SK-N-SH treated with all-trans-retinoic acid at 6 μM for 48 hours (cell line): ENCODE measurements at places on chromosomes 1 and 21.

DNA sequence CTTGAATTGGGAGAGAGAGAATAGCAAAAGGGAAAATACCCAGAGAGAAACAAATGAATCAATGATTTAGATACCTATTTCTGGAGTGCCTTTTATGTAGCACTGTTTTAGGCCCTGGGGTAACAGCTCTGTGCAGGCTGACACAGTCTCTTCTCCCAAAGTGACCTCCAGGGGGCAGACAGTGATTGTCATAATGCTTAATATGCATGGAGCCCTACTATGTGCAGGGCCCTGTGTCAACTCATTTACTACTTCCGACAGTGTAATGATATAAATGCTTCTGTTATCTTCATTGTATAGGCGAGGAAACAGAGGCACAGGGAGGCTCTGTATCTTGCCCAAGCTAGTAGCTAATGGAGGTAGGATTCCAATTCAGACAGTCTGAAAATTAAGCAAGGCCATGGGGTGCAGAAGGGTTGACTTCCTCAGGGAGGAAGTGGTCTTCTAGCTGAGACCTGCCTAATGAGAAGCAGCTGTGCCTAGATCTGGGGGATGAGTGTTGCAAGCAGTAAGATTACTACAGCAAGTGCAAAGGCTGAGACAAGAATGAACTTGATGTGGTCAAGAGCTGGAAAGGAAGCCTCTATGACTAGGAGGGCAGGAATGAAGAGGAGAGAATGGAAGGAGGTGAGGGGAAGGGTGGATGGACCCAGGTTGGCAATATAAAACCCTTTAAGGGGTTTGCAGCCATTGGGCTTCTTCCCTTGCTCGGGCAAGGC, 16.2 kb upstream of the SERINC2 start:
- ATAC-seq, result no peak

DNA sequence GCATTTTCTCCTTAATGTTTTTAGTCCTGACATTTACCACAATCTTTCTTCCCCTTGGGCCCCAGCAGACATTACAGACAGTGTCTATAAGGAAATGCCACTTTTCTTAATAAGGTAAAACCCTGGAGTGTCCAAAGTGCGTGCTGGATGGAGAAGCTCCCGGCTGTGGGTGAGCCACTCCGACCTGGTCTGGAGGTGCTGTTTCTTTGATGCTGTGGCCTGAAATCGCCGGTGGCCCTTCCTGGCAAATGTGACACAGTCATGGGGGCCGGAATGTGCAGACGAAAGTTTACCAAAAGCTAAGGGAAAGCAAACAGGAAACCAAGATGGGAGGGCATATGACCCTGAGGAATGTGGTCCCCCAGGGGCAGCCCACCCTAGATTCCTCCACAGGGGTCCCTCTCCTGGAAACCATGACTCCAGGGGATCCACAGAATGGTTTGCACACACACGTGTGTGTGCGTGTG, 77.9 kb downstream of the FHAD1 start:
- no peak for ATAC-seq

DNA sequence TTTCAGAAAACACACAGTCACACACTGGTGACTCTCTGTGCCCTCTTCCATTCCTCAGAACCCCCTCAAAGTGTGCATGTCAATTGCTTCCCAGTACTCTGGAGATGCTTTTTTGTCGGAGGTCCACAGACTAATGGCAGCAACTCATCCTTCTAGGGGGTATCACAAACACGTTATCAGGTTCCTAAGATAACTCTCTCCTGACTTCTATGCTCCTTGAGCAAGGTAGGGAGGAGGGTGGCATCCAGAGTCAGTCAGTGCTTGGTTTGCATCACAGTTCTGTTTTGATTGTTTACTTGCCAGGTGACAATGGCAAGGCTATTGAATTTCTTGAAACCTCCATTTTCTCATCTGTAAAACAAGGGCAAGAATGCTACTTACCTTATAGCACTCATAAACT, 39.4 kb upstream of the DYNLT5 start:
- no peak for ATAC-seq

GRCh38 chr1:25522031-25522655, 21.3 kb upstream of the LDLRAP1 start:
- ATAC-seq, result peak; percentile 25

- no peak for ATAC-seq
These were observed 22.1 kb upstream of the KCNA3 start for GRCh38 chr1:110696818-110697217.

- peak; percentile 93 for ATAC-seq
These were observed 21.3 kb downstream of the GPSM2 start for GRCh38 chr1:108897865-108898720.
